H7 (cell line): ENCODE measurements at places on chromosomes 12 and 14.

GRCh38 chr14:37974421-37974820 is 233.3 kb upstream of the SSTR1 start:
- DNase-seq, result no peak

DNA sequence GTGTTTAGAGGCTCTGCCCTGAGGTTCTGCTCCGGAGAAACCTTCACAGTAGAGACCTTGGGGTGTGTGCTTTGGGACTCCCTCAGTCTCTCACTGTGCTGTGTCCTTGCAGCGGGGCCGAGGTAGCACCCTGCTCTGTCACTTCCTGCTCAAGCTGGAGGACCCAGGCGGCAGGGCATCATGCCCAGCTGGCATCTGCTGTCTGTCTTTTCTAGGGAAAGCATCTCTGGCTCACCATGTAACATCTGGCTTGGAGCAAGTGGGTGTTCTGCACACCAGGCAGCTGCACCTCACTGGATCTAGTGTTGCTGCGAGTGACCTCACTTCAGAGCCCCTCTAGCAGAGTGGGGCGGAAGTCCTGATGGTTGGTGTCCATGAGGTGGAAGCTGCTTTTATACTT is 124.5 kb downstream of the ESRRB start:
- no peak for DNase-seq

- no peak for DNase-seq
Measured at GRCh38 chr12:25592725-25593495, 39.8 kb upstream of the LMNTD1 start.

DNA sequence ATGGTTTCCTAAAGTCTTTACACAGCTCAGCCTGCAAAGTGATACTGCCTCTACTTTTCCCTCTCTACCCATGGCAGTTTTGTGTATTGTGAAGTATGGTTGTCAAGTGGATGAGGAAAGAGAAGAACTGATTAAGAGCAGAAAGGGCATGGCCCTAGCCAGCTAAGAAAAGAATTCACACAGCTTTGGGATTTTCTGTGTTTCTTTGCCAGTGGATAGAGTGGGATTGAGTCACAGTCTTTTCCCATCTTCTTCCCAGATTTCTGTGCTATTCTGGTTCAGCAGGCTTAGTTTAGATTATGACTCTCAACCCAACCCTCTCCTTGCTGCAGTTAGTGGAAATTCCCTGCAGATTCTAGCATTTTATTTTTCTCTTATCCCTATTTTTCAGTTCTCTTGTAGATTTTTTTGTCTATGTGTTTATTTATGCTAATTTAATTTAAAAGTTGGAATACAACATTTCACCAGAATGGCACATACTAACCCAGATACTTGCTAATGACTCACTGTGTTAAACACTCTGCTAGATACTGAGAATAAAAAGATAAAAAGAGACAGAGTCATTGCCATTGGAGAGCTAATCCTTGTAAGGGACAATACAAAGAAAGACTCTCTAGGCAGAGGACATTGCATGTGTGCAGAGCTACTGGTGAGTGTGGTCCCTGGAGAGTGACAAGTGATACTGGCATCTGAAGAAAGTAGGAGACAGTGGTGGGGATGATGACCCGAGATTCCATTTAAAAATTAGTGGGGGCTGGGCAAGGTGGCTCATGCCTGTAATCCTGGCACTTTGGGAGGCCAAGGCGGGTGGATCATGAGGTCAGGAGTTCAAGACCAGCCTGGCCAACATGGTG is 106.3 kb downstream of the ST8SIA1 start:
- DNase-seq, result no peak

GRCh38 chr12:1781772-1782171 is 38.6 kb upstream of the LRTM2 start:
- DNase-seq, result no peak

GRCh38 chr12:2076196-2076570 is 23.4 kb downstream of the CACNA1C start:
- no peak for DNase-seq

DNA sequence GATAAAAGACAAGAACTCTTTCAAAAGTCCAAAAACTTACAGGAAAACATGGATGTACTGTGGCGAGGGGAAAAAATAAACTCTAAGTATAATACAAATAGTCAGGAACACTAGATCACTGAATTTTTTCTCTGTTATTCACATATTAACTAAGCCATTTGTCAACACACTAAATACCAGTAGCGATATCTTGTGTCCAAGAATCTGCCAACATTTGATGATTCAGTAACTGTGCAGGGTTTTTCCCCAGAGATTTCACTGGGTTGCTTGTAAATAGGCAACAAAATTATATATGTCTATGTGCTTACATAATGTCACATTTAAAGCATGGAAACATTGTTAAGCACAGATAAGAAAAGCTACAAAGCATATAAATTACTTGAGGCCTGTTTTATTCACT is 205.9 kb downstream of the KIF21A start:
- DNase-seq, result no peak

- no peak for DNase-seq
Measured at GRCh38 chr14:34461334-34462131, 507 bp downstream of the SPTSSA start.

DNA sequence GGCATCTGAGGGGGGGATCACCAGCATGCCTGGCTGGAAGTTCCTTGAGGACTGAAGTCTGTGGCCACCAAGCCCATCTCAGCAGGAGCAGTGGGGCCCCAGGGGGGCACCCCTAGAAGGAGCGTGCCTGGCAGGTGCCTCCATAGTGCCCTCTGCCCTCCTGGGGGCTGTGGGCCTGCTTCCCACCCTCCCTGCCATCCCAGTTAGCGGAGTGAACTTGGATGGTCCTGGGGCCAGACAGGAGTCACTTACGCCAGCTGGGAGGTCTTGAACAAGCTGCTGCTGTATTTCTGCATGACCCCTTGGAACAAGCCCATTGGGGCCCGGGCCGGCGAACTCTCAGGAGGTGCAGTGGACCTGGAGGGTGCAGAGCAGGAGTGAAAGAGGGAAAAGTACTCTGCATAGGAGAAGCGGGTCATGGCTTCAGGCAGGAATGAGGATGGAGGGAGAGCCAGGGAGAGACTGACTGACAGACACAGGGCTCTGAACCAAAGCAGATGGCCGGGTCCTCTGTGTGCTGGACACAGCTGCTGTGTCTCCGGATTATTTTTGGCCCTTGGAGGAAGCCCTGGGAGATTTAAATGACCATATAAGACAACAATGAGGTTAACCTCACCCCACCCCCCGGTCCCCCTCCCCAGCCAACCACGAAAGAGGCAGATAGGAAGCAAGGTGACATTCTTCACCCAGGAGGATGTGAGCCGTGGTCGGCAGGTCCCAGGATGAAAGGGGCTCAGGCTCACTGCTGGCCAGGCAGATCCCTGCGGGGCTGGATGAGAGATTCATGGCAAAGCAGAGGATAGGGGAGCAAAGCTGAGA is 19.6 kb downstream of the ASB2 start:
- peak; percentile 50 for DNase-seq

DNA sequence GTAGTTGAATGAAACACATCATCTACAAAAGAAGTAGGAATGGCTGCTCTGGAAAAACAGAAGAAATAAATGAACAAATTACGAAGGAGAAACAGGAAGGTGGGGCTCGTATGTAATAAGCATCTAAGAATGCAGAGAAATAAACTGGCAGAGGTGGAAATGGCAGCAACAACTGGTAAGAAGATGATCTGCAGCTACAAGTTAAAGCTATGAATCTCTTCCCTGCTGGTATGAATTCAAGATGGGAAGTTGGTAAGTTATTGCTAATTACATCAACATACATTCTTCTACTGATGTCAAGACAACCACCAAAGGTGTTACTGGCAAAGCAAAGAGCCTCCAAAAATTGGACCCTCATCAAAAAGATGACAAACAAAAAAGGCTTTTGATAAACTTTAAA is 59.8 kb downstream of the HECTD4 start:
- DNase-seq, result no peak

DNA sequence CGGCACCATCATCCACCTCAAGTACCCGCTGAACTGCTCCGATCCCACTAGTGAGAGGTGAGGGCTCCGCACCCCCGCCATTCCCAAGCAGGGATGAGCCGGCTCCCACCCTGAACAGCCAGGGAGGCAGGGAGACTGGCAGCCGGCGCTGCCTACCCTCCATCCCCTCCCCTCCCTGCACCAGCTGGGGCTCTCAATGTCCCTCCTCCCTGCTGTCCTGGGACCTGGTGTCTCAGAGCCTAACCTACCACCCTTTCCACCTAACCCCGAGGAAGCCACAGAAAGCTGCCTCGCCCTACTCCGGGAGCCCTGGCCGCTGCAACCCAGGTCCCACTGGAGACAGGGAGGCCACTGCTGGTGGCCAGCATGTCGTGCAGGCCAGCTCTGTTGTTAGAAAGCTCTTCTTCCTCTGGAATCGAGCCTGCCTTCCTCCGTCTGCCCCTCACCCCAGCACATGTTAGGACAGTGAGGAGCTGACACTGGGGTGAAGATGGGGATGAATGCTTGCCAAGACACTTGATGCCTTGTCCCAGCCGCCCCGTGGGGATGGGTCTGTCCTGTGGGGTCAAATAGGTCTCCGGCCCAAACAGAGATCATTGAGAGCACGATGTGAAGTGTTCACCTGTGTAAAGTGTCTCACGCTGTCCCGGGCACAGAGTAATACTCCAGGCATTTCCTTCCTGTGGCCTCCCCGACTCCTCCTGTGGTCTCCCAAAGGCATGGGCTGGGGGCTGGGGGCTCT is 1.1 kb downstream of the PTPN6 start:
- no peak for DNase-seq

GRCh38 chr14:95197551-95197950 is 40.2 kb upstream of the DICER1 start:
- DNase-seq, result peak; percentile 54

GRCh38 chr14:53528185-53528671 is 375.1 kb upstream of the DDHD1 start:
- no peak for DNase-seq

- DNase-seq, result no peak
Measured at GRCh38 chr14:79528828-79529416, 682.4 kb downstream of the DIO2 start.

DNA sequence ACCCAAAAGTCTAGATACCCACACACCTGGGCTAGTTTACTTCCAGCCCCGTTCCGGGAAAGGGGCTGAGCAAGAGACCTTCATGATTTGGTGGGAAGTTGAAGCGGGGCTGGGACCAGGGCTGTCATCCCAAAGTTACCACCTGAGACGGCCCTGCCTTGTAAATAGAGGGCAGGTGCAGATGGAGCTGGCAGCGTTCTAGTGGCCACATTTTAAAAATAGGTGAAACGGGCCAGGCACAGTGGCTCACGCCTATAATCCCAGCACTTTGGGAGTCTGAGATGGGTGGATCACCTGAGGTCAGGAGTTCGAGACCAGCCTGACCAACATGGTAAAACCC is 43.4 kb downstream of the NFKBIA start:
- DNase-seq, result peak; percentile 15

DNA sequence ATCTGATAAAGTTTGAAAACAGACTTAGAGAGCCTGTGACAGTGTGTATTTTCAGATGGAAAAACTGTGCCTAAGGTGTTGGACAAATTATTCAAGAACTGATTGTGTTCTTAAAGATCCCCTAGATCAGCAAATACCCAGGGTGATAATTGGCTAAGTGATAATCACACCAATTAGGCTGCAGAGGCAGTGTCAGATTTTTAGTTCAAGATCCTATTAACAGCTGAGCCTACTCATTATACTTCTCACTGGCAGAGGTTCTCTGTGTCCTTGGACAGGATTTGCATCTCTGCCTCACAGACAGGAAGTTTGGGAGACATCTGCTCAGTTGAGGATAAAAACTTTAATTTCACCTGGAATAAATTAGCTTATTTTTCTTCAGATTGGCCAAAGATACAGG is 4.3 kb upstream of the FGD4 start:
- DNase-seq, result no peak

- DNase-seq, result no peak
Measured at GRCh38 chr14:92944976-92945375, 22.0 kb downstream of the CHGA start.

GRCh38 chr14:61653507-61653906 is 41.8 kb upstream of the HIF1A start:
- no peak for DNase-seq

DNA sequence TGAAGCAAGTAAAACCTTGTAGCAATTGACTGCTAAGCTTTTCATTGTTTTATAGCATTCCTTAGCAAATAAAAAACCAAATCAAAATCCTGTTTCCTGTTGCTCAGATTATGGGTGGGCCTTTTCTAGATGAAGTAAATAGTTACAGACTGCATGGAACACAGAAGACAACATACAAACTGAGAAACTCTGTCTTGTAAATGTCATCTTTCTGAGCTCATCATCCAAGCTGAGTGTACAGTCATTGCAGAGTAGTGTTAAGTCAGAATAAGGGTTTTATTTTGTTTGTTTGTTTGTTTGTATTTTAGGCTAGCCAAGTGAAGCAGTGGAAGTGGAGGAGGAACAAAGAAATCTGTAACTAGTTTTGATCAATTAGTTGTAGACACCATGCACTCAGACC is 24.4 kb upstream of the BTG1 start:
- no peak for DNase-seq

DNA sequence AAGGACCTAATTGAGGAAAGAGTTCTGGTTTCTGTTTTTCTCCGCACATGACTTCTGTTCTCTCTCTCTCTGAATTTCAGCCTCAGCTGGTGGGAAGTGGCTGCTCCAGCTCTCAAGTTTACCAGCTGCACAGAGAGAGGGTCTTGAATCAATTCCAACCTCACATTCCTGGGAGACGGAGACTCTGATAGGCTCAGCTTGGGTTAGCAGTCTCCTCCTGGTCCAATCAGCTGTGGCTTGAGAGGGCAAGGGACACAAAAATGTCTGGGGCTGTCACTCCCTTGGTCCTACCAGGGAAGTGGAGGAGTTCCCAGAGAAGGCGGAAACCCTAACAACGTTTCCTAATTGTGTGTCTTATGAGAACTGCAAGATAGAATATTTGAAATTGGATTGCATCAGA is 7.0 kb downstream of the CCDC63 start:
- DNase-seq, result peak; percentile 46

DNA sequence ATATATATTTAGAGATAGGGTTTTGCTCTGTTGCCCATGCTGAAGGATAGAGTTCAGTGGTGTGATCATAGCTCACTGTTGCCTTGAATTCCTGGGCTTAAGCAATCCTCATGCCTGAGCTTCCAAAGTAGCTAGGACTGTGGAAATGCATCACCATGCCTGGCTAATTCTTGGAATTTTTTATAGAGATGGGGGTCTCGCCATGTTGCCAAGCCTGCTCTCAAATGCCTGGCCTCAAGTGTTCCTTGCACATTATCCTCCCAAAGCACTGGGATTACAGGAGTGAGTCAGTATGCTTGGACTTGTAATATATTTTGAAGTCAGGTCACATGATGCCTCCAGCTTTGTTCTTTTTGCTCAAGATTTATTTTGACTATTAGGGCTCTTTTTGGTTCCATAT is 178.0 kb downstream of the RPAP3 start:
- DNase-seq, result no peak

- DNase-seq, result peak; percentile 73
Measured at GRCh38 chr12:130715998-130716968, at the start of gene RIMBP2. TSS of gene RIMBP2 (minus strand) at chr12:130716299. CDS start at chr12:130479013, 237,286 bp downstream.
